AG10803 (cell line): ENCODE measurements at places on chromosomes 3 and 15.

GRCh38 chr3:149610351-149611105, 47.3 kb downstream of the WWTR1 start:
- DNase-seq, result no peak

GRCh38 chr15:69876064-69876940, 221.4 kb downstream of the TLE3 start:
- no peak for DNase-seq

GRCh38 chr3:43793648-43794372, 103.1 kb downstream of the ABHD5 start:
- DNase-seq, result no peak

GRCh38 chr15:41893422-41894250, at the start of gene SPTBN5:
SPTBN5 (minus strand) TSS chr15:41894053; CDS start chr15:41893497, 556 bp downstream.
- no peak for DNase-seq

- no peak for DNase-seq
Observed at GRCh38 chr15:61444585-61444984, 215.5 kb upstream of the RORA start.

GRCh38 chr3:53142986-53143385, 12.8 kb upstream of the RFT1 start:
- no peak for DNase-seq

DNA sequence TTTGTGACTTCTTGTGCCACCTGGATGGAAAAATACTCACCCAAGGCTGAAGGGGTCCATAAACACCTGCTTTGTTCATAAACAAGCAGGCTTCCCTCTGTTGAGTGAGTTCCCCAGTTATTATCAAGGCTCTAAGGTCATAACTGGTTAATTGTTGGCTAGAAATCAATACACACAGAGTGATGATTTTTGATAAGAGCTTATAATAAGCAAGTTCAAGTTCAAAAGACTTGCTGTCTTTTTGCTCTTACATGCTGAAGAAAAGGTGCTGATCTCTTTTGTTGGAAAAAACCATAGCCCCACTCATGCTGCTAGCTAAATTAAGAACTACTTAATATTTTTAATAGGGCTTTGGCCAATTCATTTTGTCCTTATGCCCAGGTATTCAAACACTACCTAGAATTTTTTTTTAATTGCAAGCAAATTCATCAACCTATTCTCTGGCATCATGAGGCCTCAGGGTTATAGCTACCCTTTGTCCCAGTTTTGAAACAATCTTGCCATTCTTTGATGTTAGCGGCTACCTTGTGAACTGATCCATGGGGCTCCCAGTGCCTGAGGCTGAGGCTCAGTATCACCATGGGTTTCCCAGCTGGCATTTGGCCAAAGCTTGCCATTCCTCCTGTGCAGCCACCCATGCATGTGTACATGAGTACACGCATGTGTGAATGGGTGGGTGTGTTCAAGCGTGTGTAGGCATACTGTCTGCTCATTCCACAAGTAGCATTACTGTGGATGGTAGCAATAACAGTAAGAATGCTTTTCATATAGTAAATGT, 127.6 kb upstream of the LPP start:
- no peak for DNase-seq

DNA sequence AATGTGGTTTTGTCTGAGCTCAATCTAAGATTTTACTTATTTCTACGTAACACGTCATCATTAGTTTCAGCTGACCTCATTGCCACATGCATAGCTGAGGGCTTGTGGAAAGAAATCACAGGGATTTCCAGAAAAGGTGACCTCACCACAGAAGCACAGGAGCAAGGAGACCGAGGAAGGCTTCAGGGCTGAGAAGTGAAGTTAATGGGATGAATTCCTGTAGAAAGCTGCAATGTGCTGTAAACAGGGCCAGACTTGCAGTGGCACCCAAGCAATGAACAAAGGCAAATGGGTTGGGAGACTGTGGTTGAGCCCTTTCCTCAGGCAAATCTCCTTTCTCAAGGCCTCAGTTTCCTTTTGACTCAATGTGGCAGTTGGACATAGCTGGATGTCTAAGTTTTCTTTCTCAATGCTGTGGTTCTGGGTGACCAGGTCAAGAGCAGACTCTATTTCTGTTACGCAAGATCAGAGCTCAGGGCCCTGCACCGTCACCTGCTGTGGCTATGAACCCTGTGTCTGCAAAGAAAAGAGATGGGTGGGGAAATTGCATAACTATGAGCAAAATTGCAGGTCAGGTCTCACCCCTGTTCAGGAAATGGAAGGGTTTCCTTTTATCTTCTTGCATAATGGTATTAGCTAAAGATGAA, 252.2 kb upstream of the TBL1XR1 start:
- DNase-seq, result no peak

DNA sequence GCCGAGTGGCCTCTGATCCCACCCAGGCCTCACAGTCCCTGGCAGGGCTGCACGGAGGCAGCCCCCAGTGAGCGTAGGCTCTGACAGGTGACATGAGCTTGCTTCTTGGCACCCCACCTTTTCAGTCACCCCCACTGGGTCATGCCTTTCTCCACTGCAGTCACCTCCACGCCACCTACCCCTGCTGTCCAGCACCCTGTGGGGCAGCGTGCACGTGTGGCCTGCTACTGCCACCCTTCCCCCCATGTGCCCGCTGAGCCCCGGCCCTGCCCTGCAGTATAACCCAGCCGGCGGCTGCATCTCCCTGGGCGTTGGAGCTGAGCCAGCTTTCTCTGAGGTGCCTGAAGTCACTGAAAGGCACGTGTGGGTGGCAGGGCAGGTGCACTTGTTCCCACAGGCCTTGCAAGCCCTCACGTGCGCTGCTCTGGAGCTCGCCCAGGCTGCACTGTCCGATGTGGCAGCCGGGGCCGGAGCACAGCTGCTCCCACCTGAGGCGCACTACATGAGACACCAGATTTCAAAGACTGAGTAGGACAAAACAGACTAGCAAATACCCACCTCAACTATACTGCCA, 65.6 kb downstream of the NIPA2 start:
- DNase-seq, result no peak

- DNase-seq, result no peak
Observed at GRCh38 chr15:67036775-67037555, 28.4 kb upstream of the SMAD3 start.

DNA sequence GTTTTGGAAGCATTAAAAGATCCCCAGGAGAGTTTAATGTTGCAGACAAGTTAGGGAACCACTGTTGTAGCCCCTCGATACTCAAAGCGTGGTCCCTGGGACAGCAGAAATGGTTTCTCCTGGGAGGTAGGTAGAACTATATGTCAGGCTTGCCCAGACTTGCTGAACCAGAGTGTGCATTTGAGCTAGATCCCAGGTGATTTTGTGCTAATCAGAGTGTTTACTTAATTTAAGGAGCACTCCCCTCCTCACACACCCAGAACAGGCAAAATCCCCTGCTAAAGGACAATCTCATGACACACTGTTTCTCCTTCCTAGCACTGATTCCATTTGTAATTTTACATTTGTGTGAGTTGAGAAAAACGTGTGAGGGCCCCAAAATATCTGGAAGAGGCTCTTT, 24.3 kb downstream of the LMCD1 start:
- DNase-seq, result no peak

DNA sequence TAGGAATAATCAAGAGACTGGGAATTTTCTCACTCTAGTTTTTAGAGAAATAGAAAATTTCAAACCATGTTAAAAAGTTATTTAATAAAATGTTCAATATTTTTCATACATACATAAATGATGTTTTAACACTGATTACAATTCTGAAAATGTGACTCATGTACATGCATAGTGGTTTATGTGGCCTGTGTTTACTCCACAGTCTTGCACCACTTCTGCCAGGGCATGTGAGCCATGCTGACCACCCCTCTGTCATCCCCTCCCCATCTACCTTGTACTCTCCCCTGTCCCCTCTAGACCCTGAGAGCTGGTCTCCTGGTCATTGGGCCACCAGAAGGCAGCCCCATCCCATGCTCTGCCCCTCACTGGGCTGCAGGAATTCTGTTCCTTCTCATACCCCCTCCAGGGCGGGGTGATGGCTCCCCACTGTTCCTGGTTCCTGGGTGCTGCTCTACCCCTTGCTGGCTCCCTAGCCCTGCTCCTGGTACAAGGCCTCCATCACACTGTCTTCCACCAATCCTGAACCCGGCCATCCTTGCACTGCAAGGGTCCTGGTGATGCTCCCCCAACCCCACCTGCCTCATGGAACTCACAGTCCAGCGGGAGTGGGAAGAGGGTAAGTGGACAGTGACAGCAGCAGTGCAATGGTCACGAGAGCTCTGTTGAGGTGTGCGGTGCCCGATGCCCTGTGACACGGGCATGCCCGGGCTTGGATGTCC, 24.2 kb upstream of the SLC41A3 start:
- DNase-seq, result no peak

GRCh38 chr3:182438398-182438797, 354.9 kb upstream of the ATP11B start:
- no peak for DNase-seq

DNA sequence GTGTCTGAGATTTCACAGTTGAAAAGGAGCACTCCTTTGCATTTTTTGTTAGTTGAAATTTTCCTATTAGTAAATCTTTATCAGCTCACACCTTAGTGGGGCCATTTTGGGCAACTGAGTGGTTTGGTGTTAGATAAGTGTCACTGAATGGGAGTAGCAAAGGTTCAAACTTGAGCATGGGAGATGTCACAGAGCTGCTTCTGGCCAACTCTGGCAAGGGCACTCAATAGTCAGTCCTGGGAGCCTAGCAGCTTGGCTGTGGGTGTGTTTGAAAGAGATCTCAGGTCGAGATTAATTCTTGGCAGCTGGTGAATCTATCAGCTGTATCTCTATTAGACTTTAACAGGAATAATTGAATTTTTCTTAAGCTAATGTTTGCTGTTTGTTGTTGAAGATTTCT, 579.3 kb downstream of the EDEM1 start:
- DNase-seq, result no peak

GRCh38 chr3:67357610-67358458, 296.6 kb downstream of the SUCLG2 start:
- DNase-seq, result peak; percentile 34

GRCh38 chr15:36617529-36618196, 38.2 kb downstream of the CDIN1 start:
- no peak for DNase-seq

DNA sequence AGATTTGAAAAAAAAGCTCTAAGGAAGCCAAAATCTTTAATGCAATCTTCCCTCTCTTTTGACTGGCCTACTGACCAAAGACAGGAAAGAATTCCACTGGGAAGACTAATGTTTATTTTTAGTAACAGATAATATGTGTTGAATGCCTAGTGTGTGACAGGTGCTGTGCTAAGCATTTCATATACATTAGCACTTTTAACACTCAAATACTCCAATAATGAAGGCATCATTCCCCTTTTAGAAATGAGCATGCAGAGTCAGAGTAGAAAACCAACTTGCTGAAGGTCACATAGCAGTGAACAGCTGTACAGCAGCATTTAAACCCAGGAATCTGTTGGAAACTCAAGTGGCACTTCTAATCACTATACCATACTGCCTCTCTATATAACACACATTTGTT, 170.6 kb downstream of the MINAR1 start:
- DNase-seq, result peak; percentile 26

GRCh38 chr15:95127356-95127755, 896.0 kb downstream of the MCTP2 start:
- DNase-seq, result peak; percentile 40

- peak; percentile 55 for DNase-seq
Observed at GRCh38 chr3:14550651-14551611, 10.8 kb upstream of the GRIP2 start.

DNA sequence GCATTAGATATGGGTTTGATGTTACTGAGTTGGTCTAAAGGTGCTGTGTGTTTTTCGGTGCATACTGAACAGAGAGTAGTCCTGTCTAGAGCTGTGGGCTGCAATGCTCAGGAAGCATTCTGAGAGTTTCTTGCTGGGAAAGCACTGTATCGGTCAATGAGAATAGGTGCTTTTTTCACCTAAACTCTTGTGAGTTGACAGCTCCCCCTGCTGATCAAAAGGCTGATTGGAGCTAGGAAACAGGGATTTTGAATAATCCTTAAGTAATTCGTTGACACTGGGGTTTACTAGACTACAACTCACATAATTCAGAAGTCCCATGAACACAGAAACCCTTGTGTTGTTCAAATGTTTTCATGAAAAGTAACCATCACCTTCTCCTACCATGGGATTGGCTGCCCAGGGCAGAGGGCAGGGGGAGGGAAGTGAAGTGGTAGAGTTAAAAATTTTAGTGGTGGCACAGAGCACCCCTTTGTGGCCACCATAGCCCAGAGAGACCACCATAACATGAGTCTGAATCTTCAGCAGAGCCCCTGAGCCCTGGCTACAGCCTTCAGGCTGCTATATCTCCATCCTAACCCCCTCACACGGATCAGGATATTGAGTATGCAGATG, 13.0 kb upstream of the MANF start:
- DNase-seq, result peak; percentile 76

DNA sequence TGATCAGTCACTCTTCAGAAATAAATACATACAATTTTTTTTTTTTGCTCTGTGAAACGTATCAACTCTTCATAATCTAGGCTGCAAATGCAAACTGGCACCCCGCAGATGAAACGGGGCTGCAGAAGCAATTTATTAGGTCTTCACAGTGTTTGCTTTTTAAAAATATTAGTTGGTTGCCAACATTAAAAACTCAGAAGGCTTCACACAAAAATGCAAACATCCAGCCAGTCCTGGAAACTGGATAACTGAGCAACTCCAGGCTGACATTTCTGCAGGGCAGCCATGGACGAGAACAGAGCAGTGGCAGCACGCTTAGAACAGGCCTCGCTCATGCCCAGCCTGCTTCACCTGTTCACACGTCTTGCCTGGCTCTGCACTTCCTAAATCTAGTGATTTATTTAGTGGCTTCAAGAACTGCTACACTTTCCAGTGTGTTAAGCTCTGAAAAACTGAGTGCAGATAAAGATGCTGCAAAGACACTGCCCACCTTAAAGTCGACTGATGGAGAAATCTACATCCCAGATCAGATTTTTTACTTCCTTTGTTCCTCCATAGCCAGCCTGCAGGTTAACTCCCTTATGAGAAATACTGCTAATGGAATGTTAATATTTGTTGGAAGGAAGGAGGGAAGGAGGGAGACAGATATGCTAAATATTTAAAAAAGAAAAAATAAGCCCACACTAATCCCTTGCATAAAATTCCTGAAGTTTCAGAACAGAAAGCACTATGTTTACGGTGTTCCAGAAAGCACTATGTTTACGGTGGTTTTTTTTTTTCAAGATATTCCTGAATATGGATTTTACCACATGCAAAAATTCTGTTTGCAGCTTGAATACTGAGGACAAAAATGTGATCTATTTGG, 53.6 kb downstream of the SETMAR start:
- no peak for DNase-seq
